Neural progenitor cell (in vitro differentiated cells): ENCODE measurements at places on chromosomes 7 and 10.

DNA sequence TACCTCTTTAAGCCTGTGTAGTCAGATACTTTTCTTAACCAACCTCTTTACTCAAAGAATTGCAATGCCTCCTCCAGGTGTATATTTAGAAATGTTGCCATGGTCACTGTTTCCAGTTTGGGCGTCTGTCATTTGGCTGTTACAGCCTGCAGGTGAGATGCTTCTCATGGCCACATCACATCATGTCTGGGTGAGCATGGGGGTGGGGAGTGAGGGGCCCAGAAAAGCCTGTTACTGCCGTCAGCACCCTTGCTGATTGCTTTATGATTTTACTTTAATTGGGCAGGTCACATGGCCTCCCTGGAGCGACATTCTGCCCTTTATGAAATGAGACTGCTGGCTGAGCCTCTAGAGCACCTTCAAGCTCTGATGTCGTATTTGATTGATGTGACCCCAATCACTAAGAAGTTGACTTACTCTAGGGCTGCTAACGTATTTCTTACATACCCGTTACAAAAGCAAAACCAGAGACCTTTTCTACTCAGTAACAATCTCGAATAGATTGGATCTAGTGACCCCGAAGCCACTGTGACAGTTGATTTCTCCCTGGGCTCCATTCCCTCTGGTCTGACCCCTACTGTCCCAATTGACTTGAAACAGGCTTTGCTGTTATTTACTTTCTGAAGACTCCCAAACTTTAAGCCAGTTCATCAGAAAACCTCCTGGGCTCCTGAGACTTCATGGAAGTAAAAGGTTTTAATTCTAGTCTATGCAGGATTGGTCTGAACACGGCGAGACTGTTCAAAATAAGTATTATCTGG, 60.7 kb downstream of the OTUD1 start:
- DNase-seq = peak; percentile 17

GRCh38 chr10:82277591-82277990, 402.6 kb downstream of the NRG3 start:
- DNase-seq = no peak

DNA sequence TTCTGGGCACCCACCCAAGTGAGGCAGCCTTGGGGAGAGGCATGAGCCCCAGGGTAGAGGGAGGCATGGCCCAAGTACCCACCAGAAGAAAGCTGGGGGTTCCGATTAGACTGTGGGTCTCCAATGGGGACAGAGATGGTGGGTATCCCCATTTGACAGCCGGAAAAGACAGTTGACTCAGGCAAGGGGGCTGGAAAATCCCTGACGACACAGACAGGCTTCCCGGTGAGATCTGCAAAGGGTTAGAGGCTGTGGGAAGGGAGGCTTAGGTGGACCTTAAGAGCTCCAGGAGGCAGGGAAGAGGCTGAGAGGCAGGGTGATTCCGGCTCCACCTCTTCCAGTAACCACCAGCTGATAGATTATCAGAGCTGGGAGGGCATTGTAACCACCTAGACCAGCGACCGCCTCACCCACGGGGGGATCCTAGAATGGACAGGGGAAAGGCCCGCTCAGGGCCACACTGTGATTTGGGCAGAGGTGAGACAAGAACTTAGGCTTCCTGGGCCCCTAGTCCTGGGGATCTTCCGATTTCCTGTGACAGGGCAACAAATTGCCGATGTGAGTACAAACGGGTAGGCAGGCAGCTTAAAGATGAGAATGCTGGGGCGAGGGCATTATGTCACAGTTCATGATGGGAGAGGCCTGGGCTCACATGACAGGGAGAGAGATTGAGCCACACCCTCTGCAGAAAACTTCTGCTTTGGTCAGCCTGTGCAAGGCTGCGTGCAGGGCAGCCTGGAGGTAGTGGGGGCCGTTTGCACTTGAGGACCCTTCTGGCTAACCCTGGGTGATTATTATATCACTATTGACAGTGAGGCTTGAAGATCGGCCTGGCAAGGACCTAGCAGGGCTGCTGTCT, 5.4 kb downstream of the TBATA start:
- DNase-seq = no peak

- peak; percentile 55 for DNase-seq
These were observed at the start of gene RBP4 for GRCh38 chr10:93601146-93601773. Gene RBP4, minus strand, starts transcription at chr10:93601235. Its CDS starts 207 bp downstream, at chr10:93601028.

- peak; percentile 93 for DNase-seq
These were observed 39.8 kb downstream of the SPOCK2 start for GRCh38 chr10:72048450-72049124.

DNA sequence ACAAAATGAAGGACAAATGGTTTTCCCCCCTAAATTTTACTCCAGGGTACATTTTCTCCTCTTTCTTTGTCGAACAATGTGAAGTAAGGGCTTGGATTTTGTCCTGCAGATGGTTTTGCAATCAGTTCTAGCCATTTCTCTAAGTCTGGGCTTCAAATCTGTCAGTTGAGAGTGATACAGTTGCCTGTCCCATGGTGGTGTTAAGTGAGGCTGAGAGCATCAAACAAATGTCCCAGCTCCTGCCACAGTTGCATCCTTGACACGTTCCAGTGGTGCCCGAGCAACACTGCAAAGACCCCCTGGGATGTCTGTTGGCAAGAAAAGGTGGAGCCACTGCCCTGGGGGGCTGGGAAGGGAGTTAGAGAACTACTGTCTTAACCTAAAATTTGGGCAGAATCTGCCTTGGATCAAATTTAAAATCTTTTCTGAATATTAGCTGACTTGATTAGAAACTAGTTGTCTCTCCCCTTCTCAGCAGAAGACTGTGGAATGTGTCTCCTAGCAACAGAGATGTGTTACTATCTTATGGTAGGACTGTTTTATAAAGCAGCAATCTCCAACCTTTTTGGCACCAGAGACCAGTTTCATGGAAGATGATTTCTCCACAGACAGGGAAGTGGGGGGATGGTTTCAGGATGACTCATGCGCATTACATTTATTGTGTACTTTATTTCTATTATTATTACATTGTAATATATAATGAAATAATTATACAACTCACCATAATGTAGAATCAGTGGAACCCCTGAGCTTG, 102.0 kb upstream of the STEAP1B start:
- DNase-seq = no peak

GRCh38 chr7:44216019-44216418, 15.2 kb downstream of the YKT6 start:
- DNase-seq = no peak

- peak; percentile 28 for DNase-seq
These were observed 201.8 kb downstream of the EBF3 start for GRCh38 chr10:129761981-129762956.

DNA sequence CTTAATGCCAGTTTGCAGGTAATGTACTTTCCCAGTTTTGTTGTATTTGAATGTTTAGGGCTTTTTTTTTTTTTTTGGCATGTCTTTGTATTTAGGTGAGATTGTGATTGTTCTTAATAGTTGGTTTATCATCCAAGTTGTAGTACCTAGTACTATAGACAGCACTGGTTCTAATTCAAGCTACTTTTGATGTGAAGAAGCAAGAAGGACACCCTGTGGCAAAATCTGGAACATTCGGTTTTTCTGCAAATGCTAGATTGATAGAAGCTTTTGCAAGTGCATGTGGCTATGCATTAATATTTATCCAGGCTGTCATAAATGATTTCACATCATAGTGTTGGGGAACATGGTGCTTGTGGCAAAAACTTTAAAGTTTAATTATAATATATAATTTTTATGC, 248.9 kb downstream of the FOXP2 start:
- DNase-seq = peak; percentile 34

DNA sequence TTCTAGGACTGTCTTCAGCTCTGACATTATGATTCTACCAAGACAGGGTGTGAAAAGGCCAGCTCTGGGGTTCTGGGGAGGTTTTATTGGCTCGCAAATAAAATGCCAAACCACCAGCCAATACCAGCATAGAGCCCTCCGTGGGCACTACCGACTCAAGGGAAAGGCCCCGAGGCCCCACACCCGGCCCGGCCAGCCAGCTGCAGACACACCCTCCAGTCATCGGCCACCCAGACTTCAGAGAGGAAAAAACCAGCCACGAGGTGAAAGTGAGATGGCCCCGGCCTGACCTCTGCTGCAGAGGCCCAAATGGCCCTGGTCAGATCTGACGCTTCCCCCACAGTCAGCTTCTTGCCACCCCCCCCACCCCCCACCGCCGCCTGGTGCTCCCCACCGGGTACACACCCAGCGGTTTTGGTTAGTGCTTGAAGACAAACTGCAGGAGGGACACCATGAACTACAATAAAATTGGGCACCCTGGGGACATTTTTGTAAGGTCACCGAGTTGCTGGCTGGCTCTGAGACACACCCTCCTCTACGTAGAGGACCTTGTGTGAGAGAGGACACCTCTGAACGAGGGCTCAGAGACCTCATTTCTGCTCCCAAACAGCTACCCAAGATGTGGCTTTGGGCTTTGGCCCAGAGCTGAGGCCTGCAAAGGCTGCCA, 79.9 kb downstream of the PRKAG2 start:
- no peak for DNase-seq

- DNase-seq = no peak
These were observed 49.4 kb downstream of the ZNF467 start for GRCh38 chr7:149723795-149724495.

GRCh38 chr7:83832009-83832408, 183.1 kb upstream of the SEMA3E start:
- no peak for DNase-seq

DNA sequence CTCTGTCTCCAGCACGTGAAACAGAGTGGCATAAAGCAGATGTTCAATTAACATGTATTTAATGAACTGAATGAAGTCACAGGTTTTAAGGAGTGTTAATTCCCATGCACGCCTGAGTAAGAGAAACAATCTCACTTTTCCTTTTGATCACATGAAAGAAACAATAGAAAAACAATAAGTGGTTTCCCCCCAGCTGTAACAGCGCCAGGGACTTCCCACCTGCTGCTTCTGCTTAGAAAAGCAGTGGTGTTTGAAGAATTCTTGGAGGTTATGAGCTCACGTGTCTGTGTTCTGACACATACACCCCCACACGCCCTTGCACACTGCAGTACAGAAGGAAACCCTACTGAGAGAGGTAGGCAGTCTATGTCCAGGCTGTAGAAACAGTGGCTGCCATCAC, 51.3 kb upstream of the FRMD4A start:
- DNase-seq = no peak

DNA sequence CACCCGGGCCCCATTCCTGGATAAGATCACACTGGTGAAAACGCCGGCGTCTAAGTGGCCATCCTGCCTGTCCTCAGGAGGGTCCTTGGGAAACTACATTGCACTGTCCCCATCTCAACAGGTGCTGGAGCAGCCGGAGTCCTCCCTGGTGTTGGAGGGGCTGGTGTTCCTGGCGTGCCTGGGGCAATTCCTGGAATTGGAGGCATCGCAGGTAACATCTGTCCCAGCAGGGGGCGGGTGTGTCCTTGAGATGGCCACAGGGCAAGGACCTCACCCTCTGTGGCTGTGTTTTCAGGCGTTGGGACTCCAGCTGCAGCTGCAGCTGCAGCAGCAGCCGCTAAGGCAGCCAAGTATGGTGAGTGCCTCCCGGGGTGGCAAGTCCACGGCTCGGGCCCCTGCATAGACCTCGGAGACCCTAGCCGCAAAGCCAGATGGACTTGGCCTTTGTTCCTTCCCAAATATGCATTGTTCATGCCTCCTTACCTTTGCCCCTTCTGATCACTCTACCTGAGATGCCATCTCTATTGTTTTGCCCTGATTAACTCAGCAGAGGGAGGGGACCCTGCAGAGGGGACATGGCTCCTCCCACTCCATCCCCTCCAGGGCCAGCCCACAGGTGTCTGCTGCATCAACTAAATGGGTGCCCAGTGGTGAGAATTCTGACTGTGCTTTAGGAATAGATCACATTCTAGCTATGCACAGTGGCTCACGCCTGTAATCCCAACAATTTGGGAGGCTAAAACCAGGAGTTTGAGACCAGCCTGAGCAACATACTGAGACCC, 23.8 kb downstream of the ELN start:
- DNase-seq = peak; percentile 66

DNA sequence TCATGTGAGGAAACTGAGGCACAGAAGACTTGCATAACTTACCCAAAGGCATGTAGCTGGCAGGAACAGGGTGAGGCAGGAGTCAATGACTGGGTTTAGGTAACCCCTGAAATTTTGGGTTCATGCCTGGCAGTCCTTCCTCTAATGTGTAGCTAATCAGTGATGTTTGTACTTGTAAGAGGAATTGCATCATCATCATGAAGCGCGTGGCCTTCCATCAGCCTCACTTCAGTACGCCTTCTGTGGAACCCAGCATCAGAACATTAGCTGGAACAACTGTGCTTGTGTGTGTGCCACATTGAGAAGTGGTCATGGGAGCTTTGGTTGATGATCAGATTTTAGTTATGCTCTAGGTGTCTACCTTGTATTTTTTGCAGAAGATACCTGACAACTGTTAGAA, 18.2 kb upstream of the STMP1 start:
- no peak for DNase-seq

DNA sequence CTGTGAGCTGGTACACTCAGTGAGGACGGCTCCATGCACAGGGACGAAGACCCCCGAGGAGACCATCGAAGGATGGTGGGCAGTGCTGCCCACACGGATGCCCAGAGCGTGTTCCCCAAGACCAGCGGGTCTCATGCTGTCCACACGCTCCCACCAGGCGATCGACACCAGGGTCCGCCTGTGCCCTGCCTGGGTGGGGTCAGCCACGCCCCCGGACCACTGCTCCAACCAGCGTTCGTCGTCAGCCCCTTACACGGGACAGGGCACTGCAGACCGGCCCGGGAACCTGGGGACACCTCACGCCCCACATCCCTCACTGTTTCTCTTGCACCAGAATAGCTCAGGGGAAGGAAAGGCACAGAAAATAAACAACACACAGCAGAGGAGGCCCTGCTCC, 223.5 kb downstream of the DNAJB6 start:
- no peak for DNase-seq

- no peak for DNase-seq
These were observed 334.3 kb downstream of the CACNA2D1 start for GRCh38 chr7:82109288-82109687.

GRCh38 chr10:1202343-1202742, 146.2 kb downstream of the WDR37 start:
- no peak for DNase-seq

GRCh38 chr7:100667331-100668068, 6.0 kb upstream of the GNB2 start:
- DNase-seq = no peak

- DNase-seq = no peak
These were observed 35.9 kb downstream of the APBB1IP start for GRCh38 chr10:26474026-26474425.

DNA sequence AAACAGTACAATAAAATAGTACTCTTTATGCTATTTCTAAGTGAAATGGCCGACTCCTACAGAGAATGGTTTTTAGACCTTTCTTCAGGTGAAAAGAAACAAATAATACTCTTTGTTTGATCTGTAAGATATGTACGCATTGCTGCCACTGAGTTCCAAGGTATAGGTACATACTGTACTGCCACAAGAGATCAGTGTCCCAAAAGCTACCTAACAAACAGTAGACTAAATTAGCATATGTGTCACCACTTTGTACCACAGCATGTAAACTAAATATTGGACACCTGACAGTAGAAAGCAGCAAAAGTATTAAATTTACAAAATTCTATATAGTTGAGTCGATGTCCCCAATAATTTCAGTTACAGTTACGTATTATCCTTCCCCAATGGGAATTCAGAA, 14.4 kb downstream of the MTPN start:
- DNase-seq = no peak
